ENCODE measurements at places on chromosomes 16 and 17.
A peak's percentile ranks its signal among the peaks of the same experiment; 100 is the strongest.

DNA sequence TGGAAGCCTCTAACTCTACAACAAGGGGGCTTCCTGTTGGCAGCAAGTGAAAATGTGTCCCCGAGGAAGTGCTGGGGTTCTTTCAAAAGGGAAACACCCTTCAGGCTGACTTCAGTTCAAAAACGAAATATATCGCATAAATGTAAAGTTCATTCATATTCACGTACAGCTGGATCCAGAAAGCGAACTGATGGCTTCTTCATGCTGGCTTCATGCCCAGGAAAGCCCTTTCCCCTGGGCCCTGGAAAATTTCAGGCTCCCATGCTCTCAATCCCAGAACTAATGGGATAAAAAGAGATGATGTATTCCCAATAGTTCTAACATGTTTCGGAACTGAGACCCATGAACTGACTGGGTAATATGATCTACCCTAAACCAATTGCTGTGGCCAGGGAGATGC is 104.7 kb upstream of the CDH13 start:
- no peak for DNase-seq

DNA sequence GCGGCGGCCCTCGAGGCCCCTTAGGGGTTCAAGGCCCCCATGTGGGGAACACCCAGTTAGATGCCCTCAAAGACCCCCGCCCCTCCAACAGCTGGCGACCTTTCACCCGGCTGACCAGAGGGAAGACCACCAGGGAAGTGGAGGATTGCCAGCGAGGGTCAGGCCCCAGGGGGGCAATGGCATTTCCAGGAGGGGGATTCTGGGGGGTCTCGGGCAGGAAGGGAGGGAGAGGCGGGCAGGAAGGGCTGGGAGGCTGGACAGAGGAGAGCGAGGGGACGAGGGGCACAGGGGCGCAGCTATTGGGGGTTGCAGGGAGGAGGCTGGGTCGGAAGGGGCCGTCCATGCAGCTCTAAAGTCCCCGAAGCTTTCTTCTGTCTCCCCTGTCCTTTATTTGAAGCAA is 139.5 kb downstream of the C16orf95 start:
- DNase-seq, result no peak

DNA sequence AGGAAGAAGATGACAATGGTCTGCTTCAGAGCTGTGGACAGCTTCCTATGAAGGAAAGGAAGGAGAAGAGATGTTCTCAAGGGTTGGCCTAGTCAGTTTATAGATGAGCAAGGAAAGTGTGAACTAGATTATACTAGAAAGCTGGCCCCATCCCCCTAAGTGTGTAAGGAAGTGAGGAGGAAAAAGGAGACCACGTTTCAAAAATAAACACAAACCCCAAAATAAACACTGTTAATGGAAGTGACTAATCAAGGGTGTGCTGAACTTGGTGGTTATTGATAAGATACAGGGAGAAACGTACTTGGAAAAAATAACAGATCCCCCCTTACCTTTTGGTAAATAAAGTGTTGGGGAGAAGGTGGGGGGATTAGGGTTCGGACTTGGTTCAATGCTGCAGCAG is 267.1 kb downstream of the SOX9 start:
- DNase-seq, result no peak

DNA sequence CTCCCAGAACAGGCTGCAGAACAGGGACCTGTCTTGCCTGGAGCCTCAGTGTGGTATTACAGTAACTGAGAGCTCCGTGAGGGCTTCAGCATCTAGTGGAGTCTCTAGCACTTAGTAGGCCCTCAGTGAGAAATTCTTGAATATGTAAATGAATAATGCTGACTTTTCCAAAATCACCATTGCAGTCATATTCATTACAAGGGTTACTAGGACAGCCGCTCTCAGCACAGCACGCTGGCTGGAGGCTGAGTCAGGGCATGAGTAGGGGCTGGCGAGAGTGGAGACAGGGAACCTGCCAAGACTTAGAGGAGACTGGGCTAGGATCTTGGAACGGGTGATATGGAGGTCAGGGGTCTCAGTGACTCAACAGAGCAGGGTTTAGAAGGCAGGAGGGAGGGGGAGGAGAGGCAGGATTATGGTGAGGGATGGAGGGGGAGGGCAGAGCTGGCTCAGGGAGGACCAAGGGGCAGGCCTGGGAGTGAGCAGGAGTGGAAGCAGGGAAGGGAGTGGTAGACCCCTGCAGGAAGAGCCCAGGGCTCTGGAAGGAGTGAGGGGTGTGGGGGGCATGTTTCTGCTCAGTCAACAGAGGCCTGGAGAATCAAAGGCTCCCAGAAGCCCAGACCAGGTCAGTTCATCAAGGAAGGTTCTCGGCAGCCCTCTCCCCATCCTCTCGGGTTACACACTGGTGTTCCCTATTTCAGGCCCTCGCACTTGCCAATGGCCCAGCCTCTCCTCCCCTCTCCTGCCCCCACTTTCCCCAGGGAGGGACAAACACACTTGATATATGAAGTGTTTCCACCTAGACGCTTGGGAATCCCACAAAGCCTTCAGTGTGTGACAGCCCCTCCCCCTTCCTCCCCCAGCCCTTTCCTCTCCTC is 42.3 kb downstream of the FZD2 start:
- no peak for DNase-seq

- no peak for DNase-seq
Observed at GRCh38 chr17:38596651-38597050, 9.1 kb downstream of the SRCIN1 start.

- peak; percentile 0 for DNase-seq
Observed at GRCh38 chr16:19071811-19072777, 4.7 kb downstream of the COQ7 start.

DNA sequence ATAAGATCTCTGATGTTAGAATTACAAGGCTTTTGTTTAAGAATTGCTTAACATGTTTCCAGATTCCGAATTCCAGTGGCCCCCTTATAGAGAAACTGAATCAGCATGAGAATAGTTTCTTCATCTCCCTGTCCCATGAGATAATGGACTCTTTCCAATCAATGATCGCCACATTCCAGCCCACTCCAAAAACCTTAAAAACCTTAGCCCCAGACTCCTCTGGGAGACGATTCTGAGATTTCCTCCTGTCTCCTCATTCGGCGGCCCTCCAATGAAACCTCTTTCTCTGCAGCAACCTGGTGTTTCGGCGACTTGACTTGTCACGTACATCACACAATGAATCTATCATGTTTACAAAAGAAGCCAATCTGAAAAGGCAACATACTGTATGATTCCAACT is 197.1 kb upstream of the PSMD7 start:
- no peak for DNase-seq

- no peak for DNase-seq
Observed at GRCh38 chr16:83887080-83887479, 11.8 kb upstream of the MLYCD start.

DNA sequence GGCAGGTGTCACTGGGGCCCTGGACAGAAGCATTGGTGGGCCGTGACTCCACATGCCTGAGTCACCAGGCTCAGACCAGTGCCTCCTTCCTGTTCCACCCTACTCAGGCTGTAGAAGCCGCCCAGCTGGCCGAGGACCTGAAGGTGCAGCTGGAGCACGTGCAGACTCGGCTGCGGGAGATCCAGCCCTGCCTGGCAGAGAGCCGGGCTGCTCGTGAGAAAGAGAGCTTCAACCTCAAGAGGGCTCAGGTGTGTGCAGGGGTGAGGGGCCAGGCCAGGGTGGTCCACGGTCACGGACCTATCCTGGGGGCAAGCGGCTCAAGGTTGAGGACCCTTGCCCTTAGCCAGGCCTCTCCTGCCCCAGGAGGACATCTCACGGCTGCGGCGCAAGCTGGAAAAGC is 9.6 kb downstream of the RNF40 start:
- no peak for DNase-seq

DNA sequence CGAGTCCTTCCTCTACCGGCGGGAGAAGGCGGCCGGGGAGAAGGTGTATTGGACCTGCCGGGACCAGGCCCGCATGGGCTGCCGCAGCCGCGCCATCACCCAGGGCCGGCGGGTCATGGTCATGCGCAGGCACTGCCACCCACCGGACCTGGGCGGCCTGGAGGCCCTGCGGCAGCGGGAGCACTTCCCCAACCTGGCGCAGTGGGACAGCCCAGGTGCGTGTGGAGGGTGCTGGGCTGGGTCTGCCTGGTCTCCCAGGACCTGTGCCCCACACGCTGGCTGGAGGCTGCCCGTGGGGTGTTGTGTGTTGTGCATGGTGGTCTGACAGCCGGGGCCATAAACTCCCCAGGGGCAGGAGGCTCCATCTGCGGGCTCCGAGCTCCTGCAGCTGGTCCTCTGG is 25.4 kb downstream of the FLYWCH1 start:
- DNase-seq, result no peak

- DNase-seq, result no peak
Observed at GRCh38 chr16:90046122-90046970, 27.1 kb upstream of the DBNDD1 start.

- DNase-seq, result no peak
Observed at GRCh38 chr17:77821114-77821513, 137.4 kb upstream of the TNRC6C start.

- DNase-seq, result no peak
Observed at GRCh38 chr17:64328859-64329531, 61.7 kb downstream of the PECAM1 start.

DNA sequence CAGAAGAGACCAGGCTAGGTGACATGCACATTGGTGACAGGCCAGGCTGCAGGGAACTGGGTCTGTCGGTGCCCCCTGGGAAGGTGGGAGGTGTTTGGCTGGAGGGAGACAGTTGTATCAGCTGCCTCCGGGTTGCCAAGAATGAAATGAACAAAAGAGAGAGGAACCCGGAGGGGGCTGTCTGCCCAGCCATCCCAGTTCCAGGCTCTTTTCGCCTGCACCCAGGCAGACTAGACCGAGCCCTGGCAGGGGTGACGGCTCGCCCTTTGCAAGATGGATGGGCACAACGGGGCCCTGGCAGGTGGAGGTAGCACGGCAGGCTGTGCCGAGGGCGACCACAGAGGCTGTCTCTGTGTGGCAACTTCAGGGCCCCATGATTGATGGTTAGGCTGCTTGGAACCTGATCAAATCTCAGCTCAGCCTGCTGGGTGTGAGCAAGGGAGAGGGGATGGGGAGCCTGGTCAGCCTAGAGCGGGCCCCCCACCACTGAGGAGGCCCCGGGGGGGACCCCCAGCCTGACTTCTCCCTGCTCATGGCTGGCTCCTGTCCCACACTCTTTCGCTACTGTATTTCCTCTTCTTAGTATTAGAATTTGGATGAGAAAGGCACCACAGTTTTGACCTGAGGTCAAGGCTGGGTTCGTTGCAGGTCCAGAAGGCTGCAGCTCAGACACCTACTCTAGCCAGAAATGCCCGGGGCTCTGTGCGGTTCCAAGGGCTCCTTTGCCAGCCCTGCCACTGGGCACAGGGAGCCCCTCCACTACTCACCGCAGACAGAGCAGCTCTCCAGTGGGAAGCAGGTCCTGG is 118.9 kb upstream of the CHMP6 start:
- no peak for DNase-seq

DNA sequence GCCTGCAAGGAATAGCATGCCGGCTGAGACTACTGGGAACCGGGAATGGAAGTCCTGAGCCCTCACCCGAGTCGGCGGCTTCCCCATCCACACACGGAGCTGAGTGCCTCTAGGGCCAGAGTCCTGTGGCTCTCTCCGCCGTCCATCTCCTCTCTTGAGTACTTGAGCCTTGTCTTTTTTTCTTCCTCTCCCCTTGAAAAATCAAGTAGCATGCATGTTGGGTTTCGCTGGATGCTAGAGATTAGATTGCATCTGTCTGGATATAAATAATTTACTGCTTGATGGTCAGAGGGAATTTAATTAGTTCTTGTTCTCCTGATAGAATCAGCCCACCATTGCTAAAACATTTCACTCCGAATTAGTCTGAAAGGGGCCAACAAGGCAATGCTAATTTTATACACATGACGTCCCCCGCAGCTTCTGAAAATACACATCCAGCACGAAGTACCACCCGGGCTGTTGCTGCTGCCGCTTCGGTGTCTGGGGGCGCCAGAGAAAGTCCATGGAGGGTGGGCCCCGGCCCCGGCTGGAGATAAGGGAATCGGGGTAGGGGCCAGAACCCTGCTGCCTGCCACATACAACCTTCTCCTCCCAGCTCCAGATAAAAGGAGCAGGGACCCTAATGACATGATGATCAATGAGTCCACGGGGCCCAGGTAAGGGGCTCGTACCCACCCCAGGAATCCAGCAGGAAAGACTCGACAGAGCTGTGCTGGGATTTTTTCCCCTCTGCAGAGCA is 48.5 kb downstream of the RBFOX3 start:
- DNase-seq, result no peak

- no peak for DNase-seq
Observed at GRCh38 chr17:29603109-29603674, 10.3 kb downstream of the ANKRD13B start.
